Thymus (tissue), 14 donors: ENCODE measurements at places on chromosomes 3 and 15.

DNA sequence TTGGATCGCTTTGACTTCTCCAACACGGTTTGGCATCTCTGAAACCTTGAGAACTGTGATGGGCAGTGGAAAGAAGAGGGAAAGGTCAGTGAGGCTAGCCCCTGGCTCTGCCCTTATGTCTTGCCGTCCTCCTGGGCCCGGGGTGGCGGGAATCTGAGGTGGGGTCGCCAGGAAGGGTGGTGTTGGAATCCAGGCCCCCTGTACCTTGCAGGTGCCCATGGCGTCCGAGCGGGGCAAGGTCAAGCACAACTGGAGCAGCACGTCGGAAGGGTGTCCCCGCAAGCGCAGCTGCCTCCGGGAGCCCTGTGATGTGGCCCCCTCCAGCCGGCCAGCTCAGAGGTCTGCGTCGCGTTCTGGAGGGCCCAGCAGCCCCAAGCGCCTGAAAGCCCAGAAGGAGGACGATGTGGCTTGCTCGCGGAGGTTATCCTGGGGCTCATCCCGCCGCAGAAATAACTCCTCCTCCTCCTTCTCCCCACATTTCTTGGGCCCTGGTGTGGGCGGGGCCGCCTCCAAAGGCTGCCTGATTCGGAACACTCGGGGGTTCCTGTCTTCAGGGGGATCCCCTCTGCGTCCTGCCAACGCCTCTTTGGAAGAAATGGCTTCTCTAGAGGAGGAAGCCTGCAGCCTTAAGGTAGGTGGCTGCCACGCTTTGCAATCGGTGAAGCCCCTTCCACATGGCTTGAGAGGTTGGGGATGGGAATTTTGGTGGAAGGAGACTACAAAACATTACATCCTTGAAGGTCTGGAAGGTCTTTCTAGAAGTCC is 907 bp downstream of the TATDN2 start:
- peak; percentile 26 for DNase-seq

GRCh38 chr3:137768361-137769321 is 4.5 kb downstream of the SOX14 start:
- no peak for DNase-seq

GRCh38 chr3:85592256-85592655 is 633.5 kb downstream of the CADM2 start:
- DNase-seq = no peak

GRCh38 chr3:168054447-168054846 is 41.3 kb downstream of the GOLIM4 start:
- no peak for DNase-seq

DNA sequence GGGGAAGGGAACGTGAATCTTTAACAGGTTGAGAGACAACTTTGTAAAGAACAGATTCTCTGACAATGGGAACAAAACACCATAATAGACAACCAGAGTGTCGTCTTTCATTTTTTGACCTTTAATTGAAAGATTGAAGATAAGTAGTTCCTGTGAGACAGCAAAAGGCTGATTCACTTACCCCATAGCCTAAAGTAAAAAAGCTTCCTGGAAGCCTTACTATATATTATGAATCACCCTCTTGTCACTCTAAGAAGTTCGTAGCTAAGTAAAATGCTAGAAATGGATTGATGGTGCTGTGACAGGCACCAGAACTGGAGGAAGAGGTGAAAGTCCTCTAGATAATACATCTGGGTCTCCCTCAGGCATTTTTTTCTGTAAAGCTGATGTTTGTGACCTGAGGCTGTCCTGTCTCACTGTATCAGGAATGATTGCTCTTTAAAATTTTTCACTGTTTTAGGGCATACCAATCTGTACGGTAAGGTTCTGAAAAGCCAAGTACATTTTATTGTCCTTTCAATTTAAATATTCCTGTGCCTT is 824.6 kb upstream of the SEMA6D start:
- DNase-seq = no peak

- DNase-seq = no peak
Measured at GRCh38 chr15:84810073-84810840, 6.9 kb upstream of the ALPK3 start.

GRCh38 chr3:128585189-128585588 is 65.4 kb downstream of the RPN1 start:
- no peak for DNase-seq

DNA sequence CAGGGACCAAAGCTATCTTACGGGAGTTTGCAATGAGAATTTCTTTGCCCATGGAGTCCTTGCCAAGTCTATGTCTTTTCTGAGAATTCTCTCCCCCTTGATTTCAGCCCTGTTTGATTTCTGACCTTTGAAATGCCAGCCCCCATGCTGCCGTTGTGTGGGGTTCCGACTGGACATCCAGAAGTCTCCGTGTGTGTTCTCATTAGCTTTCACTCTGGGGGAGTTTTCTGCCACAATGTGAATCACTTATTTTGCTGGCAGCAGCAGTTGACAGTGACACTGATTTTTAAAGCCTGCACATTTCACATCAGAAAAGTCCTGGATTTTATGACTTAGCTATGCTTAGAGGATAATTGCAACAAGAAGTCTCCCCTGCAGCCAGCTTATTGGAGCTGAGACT is 98.4 kb upstream of the CTDSPL start:
- DNase-seq = no peak

GRCh38 chr3:48268381-48268935 is 27.6 kb downstream of the ZNF589 start:
- DNase-seq = peak; percentile 86

DNA sequence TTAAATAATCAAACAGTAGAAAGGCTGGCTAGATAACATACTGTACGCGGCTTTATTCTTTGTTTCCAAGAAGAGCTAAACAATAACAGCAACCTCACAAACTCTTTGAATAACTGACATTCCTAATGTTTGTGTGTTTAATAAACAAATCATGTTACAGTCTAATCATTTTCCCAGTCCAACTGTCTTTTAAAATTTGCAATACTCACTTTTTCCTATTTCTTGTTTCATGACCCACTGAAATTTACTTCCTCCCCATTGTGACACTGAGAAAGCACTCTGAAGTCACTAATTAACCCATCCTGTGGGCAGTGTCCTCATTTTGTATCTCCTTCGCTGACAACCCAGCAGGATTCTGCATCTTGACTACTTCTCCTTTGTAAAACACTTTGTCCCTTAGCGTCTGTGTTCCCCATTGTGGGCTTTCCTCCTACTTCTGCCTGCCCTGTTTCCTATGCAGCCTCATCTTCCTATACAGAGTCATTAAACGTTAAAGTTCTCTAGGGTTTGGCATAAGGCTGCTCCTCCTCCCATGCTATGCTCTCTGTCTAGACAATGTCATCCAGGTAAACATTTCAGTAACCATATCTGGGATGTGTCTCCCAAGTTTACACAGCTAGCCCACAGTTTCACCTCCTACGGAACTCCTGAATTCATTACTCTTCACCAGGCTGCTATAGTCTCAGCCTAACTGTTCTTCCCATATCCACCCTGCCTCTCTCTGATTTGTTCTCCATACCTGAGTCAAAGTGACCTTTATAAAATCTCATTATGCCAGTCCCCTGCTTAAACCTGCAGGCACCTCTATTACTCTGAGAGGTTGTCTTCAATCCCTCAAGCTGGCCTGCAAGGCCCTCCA is 148.9 kb downstream of the GREM1 start:
- DNase-seq = no peak

DNA sequence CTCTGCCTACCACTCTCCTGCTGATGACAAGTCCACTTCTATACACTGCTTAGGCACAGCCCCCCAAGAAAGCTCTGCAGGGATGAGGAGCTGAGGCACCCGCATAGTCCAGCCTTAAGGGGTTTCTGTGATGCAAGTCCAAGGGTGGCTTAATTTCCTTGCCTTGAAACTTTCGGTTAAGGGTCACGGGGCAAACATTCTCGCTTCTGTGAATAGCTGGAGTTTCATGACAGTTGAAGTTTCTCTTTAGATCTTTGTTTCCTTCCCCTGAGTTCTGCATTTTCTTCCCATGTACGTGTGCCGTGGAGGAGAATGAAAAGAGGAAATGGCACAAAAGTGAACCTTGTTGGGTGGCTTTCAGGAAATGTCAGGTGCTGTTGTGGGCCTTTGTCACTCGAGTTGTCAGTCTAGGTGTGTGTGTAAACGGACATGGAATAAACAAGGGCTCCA is 7.0 kb downstream of the GPR160 start:
- DNase-seq = no peak

DNA sequence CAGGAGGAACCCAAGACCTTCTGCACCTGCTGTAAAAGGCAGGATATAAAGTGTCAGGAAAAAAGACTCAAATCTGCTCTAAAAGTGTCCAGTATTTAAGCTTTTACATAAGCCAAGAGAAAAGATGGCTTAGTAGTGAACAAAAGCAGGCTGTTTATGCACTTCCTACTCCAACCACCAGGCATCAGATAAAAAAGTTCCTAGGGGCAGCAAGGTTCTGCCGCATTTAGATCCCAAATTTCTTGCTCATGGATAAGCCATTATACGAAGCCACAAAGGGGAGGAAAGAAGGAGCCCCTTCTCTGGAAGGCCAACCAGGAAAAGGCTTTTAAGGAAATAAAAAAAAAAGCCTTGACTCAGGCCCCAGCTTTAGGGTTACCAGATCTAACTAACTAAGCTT is 10.6 kb upstream of the SLC9C1 start:
- no peak for DNase-seq

GRCh38 chr3:71582036-71582611 is 1.4 kb downstream of the FOXP1 start:
- no peak for DNase-seq

- no peak for DNase-seq
Measured at GRCh38 chr15:94844198-94844537, 612.8 kb downstream of the MCTP2 start.

DNA sequence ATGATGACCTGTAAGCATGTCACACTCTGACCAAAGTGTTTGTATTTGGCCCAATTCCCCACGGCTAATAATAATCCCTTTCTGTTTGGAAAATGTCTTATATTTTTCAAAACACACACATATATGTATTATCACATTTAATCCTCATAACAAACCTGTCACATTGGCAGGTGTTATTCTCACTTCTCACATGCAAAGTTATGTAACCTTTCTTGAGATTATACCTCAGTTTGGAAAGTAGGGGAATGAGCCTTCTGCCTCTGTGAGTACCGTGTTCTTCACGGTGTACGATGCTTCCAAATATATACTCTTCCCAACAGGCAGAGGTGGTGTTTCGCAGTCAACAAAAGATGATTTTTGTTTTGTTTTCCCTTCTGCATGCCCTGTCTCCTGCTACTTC is 205.6 kb downstream of the TP63 start:
- no peak for DNase-seq

DNA sequence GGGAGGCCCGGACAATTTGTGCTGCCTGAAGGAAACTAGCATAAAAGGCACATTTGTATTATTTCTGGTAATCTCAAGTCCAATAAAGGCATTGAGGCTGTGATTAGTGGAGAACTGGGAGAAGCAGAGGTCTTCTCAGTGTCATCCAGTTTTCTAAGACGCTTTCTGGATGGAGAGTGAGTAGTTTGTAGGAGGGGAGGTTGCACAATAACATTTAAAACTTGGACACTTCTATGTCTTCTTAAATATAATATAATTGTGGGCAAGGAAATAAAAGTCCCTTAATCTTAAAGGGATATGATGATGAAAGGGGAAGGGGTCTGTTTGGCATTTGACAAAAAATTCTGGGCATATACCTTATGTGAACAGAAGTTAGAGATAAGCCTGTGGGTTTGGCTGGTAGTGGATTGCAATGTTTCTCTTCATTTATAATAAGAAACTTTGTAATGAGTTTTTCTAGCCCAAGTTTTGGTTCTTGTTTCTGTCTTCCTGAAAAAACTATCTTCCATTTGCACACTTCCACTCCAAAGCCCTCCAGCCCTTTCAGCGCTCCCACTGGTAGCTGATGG is 291.6 kb upstream of the TGFBR2 start:
- no peak for DNase-seq

DNA sequence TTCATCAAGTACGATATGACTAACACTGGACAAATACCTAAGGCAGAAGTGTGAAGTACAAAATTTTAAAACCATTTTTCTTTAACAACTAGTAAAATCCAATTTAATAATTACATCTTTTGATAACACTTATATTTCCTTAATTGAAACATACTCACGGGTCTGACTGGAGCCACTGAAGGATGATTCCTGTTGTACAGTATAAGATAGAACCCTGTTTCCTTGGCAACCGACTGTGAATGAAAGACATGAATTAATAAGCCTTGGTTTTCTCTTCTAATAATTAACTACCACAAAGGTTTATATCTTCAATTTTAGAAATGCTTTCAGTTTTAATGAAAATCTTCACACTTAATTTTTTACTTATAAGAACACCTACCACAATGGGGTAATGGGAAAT is 19.4 kb downstream of the DHX36 start:
- no peak for DNase-seq

DNA sequence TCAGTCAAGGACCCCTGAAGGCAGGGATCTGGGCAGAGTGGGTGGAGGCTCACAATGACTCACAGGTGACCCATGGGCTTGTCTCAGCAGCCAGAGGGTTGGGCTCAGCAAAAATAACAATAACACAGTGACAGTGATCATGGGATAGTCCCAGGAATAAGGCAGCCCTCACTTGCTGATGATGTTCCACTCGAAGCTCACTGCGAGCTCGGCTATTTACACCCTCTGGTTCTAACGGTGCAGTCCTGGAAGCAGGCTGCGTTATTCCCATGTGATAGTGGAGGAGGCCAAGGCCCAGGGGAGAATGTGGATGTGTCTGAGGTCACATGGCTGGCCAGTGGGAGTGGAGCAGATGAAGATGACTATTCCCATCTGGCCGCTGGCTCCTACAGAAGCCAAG is 16.2 kb downstream of the CCDC33 start:
- no peak for DNase-seq

- no peak for DNase-seq
Measured at GRCh38 chr3:133943639-133944141, 48.0 kb upstream of the RAB6B start.

- no peak for DNase-seq
Measured at GRCh38 chr15:99320374-99321215, 69.3 kb downstream of the LRRC28 start.

DNA sequence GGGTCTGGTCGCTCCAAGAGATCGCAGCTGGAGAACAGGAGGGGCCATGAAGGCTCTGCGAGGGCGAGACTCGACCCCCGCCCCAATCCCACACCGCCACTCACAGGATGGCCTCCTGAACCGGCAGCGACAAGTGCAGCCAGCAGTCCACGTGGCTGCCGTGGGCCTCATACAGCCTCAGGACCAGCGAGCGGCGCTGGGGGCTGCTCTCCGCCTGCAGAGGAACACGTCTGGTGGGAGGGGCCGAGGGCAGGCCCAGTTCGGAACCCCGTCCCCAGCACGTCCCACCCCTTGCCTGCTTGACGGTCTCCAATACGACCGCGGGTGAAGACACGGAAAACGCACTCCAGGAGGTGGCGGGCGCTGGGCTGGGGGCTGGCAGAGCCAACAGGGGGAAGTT is 9.2 kb downstream of the NEIL1 start:
- DNase-seq = no peak
